NCI-H1694 (cell line): ENCODE measurements at places on chromosomes 1 and 21.

- DNase-seq = no peak
These were observed 41.7 kb downstream of the PRKCZ start for GRCh38 chr1:2091611-2092604.

GRCh38 chr1:214460304-214460916 is 91.0 kb downstream of the PTPN14 start:
- no peak for DNase-seq

- no peak for DNase-seq
These were observed 94.3 kb downstream of the ADGRL4 start for GRCh38 chr1:78911956-78912880.

DNA sequence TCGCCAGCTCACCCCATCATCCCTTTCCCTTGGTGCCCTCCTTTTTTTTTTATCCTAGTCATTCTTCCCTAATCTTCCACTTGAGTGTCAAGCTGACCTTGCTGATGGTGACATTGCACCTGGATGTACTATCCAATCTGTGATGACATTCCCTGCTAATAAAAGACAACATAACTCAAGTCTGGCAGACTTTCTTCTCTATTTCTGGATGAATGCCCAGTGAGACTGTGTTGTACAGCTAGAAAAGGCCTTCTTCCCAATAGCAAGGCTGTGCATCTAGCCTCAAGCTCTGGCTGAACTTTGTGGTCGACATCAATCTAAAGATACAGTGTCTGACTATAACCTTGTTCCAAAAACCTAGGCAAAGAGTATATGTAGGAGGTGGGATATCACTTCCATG is 6.4 kb downstream of the IL24 start:
- DNase-seq = no peak

DNA sequence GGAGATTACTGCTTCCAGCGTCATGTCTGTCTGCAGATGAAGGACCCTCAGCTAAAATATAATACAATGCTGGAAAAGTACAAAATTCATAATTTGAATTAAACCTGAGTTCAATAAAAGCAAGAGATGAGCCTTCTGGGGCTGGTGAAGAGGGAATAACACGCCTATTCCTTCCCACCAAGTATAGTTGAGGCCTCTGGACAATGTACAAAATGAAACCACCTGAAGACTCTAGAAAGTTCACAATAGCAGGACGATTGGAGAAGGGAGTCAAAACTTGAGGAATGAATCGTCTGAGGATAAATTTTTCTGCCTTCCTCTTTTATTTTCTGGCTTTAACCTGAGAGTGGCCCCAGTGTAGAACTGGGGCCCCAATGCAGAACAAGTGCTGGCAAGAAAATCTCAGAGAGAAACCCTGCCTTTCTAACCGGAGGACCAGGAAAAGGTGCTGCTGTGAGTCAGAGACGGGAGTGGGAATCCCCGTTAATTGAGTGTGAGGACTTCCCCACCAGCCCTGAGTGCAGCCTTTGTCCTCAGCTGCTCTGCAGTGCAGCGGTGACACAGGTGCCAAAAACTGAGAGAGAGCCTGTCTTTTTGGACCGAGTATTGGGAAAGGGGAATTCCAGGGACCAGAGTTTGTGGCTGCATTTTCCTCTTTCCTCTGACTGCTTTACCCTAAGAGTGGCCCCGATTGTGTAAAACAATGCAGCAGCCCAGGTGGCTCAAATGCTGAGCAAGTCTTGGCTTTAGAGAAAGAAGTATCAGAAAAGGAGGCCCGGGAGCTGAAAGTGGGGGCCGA is 264.9 kb downstream of the DYRK1A start:
- DNase-seq = no peak
